ENCODE measurements at places on chromosomes 1 and 21.

DNA sequence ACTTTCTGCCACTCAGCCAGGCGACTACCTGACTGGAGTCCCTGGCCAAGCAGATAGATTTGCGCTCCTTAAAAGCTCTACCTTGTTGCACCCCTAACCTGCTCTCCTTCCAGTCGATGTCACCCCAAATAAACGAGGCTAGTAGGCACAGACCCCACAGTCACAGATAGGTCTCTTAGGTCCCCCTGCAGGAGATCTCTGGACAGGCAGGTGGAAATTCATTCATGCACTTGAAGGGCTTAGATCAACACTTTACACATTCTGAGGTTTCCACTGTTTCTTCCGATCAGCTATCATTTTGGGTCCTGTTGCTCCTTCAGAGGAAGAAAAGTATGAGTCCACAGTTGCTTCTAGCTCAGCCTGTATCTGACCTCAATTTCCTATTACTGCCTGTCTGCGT, 272.6 kb upstream of the FMN2 start:
- no peak for DNase-seq

- DNase-seq, result no peak
Observed at GRCh38 chr1:20725189-20726117, 7.0 kb downstream of the SH2D5 start.

DNA sequence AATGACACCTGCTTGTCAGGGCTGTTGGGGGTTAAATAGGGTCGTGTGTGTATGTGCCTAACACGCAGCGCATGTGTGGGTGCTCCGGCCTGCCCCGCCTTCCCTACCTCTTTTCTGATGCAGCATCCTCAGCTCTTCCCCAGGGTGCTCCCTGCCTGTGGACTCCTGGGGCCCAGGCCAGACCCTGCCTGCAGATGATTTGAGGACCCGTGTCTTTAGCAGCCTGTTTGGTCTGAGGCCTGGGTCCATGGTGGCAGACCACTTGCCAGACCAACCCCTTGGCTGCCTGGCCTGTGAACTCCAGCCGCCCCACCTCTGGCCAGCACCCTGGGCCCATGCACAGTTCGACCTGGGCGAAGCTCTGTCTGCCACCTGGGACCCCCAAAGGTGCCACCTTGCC, 57.0 kb upstream of the SIM2 start:
- DNase-seq, result no peak

DNA sequence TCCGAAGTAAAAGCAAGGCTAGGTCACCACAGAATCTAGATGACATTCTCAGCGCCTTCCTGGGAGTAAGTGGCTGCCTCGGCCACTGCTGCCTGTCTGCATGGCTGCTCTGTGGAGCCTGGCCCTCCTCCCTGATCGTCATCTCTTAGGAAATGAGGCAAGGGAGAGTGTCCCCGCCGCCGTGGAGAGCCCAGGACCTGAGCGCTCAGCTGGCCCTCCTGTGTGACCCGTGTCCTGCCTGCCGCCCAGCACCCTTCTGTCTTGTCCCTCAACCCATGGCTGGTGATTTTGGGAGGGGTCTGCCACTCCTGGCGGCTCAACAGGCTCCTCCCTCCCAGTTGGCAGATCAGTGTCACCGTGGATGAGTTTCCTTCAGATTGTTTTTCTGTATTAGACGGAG, 156.4 kb upstream of the COL6A1 start:
- DNase-seq, result no peak

DNA sequence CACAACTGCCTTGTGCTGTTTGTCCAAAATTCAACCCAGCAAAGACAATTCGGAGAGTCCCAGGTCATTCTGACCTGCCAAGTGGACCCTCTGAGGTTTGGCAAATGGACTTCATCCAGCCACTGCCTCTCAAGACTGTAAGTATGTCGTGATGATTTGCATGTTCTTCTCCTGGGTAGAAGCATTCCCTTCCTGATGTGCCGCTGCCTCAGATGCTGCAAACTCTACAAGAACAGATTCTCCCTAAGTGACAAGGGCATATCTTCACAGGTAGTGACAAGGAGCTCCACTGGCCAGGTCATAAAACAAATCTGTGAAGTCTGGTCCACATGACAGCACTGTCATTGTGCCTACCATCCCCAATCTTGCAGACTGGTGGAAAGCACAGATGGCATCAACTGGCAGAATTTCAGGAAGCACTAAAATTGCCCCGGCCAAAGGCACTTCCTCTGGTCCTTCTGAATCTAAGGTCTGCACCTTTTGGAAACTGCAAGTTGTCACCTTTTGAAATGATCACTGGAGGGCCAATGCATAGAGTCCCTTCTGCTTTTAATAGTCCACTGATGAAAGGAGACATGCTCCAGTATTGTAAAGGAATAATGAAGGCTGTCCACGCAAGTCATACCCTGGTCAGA, 27.4 kb downstream of the POFUT2 start:
- DNase-seq, result no peak

DNA sequence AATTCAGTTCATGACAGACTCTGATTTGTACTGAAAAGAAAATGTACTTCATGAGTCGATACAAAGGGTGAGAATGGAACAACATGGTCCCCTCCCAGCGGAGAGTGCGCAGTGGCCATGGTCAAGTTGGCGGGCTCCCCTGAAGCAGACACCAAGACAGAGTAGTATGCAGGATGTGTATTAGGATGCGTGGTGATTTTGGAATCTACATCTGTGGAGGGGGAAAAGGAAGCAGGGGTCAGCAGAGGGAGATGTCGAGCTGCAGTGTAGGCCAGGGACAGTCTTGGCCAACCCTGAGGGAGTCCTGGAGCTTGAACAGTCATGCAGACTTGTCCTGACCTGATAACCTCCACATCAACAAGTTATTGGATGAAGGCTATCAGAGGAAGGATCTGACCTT, 481.0 kb downstream of the OMA1 start:
- no peak for DNase-seq

- DNase-seq, result no peak
Observed at GRCh38 chr21:27021046-27021445, 54.2 kb upstream of the ADAMTS5 start.

- DNase-seq, result no peak
Observed at GRCh38 chr1:234851450-234852438, 241.8 kb upstream of the IRF2BP2 start.

- DNase-seq, result no peak
Observed at GRCh38 chr1:52041551-52042185, 8.1 kb upstream of the KTI12 start.

DNA sequence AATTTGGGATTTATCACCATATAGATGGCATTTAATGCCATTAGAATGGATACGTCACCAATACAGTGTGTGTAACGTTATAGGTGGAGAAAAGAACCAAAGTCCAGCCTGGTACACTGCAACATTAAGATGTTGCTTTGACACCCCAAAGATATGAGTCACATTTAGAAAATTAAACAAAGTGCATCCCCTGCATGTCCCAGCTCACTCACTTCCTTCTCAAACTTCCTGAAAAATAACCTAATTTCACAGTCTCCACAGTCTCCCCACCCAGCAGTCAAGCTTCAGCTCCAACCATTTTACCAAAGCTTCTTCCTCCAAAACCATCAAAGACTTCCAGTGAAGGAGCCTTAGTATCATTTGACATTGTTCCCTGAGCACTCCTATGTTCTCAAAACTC, 111.9 kb downstream of the OMA1 start:
- no peak for DNase-seq

- no peak for DNase-seq
Observed at GRCh38 chr1:209370241-209370995, 213.1 kb upstream of the CAMK1G start.

GRCh38 chr1:82177192-82177591, 376.5 kb downstream of the ADGRL2 start:
- no peak for DNase-seq

- DNase-seq, result no peak
Observed at GRCh38 chr1:236990052-236990445, 14.2 kb downstream of the MT1HL1 start.

DNA sequence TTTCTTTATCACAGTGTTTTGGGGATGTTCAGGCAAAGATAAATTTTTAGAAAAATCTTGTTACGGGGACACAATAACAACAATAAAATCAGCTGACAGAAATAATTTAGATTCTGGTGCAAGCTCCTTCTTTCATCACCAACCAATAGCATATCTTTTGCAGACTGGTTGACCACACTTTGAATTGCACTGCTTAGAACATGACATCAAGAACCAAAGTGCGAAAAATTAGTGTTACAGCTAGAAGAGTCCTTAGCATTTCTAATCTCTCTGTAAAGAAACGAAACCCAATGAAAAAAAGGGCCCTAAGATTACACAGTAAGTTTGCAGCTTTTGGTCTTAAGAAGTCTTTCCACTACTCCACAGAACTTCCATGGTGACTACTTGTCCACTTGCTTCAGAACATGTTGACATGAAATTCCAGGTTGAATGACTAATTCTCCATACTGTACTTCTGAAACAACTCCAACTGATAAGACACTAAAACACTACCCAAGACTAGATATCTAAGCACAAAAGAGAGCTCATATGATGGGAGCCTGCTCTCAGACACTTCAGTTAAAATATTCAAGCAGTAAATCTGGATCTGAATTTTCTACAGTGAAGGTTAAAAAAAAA, 31.3 kb downstream of the XKR8 start:
- no peak for DNase-seq

DNA sequence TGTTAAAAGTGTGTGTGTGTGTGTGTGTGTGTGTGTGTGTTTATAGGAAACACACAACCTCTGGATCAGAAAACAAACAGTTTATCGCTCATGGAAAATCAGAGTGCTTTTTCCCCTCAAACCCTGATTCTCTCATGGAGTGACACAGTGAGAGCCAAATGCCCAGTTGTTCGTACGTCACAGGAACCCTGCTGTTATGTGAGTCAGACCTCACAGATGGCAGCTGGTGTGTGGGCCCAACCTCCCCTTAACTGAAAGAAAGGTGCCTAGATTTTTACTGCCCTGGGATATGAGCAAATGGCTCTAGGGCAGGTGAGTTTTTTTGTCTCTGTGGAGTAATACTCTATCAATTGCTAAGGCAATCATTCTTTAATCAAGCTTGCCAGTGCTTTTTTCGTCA, 1788.1 kb downstream of the BRINP3 start:
- no peak for DNase-seq

DNA sequence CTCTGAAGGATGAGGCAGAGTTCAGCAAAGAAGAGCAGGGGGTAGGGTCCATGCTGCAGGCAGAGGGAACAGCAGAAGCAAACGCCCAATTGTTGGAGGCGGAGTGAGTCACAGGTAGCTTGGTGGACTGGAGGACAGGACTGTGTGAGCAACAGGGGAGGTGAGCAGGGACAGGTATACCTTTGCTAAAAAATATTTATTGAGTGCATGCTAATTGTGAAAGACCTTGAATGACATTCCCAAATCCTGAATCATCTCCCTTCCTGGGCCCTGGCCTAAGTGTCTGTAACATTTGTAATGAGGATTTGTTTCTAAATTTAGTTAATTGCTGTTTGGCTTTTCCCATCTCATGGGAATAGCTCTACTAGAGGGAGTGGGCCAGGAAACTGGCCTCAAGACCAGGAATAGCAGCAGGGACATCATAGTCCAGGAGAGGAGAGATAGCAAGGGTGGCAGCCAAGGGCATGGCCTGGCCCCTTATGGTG, 123.7 kb downstream of the FOXD2 start:
- DNase-seq, result no peak

DNA sequence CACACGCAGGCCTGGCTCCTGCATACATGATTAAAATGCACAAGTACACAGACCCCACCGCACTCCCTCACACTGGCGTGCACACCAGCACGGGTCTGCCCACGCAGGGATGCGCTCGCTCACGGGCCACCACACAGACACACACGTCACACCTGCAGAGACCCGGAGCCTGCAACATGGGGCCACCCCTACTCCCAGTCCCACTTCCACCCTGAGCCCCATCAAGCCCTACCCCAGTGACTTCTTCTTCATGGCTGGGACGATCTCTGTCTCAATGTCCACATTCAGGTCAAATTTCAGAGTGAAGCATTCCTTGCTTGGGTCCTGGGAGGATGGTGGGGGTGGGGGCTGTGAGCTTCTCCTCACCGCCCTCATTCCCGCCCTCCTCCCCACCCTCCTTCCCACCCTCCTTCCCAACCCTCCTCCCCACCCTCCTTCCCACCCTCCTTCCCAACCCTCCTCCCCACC, 8.9 kb upstream of the TNFRSF25 start:
- no peak for DNase-seq

DNA sequence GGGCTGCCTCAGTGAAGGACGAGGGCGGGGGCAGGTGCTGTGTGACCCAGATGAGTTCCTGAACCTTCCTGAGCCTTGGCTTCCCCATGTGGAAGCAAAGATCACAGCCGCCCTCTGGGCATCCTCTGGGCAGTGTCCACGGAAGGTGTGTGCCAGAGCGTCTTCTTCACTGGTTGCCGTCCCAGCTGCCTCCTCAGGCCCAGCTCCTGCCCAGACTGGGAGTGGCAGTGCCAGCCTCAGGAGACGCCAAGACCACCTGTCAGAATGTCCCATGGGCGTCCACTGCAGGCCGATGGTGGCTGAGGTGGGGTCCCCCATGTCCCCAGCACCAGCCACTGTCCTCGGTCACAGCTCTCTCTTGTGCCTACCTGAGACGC, 10.2 kb downstream of the ARHGEF16 start:
- no peak for DNase-seq

DNA sequence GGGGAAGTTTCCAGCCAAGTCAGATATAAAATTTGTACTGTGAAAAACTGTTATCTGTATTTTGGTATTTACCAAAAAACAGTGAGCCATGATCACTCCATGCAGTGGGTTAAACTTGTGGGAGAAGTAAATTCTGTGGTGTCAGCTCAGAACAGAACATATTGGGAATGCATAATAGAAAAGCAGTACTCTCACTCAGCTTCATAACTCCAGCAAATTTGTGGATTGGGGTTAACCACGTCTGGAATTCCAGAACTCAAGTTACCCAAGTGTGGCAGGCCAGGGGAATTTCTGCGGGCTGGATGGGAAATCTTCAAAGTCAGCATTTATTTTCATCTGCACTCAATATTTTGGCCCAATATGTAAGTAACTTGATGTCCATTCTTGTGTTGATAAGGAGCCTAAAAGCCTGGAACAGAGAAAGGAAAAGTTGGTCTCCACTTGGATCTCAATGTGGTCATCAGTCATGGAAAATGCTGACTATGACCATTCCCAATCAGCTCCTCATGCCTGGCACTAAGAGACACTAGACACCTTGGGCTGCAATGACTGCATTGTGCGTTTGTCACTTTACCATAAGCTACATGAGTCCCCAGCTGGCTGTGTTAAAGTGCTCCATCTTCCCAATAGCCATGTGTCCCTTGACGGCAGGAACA, 39.1 kb upstream of the ENAH start:
- no peak for DNase-seq

DNA sequence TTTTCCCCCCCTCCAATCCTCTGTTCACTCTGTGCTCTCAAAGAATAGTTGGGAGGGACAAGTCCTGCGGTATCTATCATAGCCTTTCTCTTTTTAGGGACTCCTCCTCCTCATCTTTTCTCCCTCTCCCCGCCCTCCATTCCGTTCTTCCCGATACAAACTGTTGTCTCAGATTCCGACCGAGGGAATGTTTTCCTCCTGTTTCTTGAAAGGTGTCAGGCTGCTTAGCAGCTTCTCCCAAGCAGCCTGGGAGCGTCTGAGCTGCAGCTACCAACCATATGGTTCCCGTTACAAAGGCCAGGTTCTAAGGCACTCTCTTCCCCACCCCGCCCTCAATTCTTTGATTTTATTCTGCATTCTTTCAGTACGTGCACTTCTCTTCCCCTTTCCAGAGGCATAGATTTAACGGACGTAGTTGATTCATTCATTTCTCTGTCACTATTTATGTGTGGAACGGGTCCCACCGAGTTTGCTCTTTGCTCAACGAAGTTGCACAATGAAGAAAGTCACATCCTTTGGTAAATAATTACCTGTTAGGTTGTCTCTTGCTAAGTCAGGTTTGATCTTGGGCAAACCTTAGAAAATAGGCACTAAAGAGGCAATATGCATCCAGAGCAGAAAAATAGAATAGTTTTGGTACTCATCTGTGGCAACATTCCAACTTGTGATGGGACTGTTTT, 2.8 kb downstream of the ADGRL2 start:
- DNase-seq, result no peak
